ENCODE measurements at places on chromosomes 1 and 21.

- DNase-seq, result no peak
These were observed 100.1 kb upstream of the AKT3 start for GRCh38 chr1:243950166-243950565.

DNA sequence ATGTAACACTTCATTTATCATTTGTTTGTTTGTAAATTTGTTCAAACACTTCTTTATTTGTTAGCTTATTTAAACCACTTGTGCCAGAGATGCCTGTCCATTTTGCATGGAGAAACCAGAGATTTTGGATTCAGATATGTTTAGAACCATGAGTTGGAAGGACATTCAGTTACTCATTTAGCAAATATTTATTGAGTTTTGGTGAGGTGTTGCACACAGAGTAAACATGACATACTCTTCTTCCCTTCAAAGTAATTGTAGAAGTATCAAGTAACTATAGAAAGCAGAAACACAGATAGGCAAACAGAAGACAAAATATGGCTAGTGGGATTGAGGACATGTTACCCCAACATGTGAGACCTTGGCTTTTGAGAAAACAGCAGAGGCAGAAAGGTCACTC, 136.8 kb upstream of the USP25 start:
- DNase-seq, result no peak

DNA sequence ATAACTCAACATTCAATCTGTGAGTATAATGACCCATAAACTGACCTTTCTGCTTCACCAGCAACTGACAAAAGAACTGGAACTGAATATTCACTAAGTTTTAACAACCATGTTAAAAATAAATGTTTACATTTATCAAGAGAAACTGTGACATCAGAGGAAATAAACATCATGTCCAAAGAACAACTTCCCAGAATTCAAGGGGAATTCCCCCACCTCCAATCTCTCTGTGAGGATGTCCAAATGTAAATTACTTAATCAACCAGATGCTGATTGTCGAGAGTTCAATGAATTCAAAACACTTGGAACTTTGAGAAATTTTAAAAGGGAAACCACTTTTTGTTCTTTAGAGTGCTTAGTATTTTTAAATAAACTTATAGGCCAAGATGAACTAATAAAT, 365.6 kb upstream of the ADGRL2 start:
- DNase-seq, result no peak

GRCh38 chr1:186139115-186139514, 235.9 kb downstream of the TPR start:
- DNase-seq, result no peak

GRCh38 chr21:14630556-14631069, 84.5 kb upstream of the SAMSN1 start:
- no peak for DNase-seq

DNA sequence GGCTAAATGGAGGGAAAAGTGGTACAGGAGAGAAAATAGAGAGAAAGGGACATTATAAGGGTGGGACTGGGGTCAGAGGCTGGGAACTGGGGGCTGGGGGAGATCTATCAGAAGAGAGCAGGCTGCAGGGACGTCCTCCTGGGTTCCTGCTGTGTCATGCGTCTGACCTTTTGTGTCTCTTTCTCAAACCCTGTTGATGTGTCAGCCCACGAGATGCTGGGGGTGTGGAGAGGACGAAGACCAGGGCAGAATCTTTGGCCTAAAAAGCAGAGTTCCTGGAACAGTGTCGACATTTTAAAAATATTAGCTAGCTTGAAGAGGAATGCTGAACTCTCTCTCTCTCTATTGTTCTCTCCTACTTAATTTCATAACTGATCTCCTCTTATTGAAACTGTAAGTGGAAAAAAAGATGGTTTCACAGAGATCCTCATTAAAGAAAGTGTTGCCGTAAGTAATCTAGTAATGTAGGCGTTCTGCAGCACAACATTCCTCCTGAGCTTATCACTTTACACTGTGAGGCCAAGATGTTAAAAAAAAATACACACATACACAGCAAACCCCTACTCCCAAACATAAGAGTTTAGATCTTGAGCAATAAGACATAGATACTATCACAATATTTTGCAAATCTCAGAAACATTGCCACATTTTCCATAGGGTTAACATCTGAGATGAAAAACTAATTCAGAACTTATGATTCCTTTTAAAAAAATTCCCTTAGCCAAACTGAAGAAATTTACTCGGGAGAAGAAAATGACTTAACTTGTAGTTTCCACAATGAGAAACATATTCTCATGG, 52.6 kb downstream of the RUNX1 start:
- no peak for DNase-seq

- no peak for DNase-seq
These were observed 4.7 kb downstream of the POGK start for GRCh38 chr1:166843769-166844596.

DNA sequence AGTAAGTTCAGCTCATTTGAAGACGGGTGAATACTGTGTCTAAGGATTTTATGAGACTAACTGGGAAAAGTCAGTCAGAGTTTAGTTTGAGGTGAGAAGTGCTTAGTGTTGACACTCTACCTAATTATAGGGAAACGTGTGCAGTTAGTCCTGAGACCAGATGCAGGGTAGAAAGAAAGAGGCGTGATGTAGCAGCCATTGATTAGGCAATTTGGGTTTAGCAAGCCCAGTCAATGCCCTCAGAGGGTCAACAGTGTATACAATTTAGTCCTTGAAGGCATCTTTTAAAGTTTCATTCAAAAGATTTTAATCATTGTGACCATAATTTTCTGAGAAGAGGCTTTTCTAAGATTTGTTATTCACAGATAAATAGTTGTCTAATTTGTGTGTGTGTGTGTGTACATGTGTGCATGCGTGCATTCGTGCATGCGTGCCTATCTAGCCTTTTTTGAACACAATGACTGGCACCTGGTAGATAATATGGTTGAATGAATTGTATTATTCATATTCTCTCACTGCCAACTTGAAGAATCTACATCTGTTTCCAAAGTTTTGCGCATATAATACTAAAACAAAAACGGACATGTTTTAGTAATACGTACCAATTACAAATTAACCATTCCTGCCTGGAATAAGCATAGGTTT, 332.9 kb downstream of the SRGAP2C start:
- DNase-seq, result no peak

DNA sequence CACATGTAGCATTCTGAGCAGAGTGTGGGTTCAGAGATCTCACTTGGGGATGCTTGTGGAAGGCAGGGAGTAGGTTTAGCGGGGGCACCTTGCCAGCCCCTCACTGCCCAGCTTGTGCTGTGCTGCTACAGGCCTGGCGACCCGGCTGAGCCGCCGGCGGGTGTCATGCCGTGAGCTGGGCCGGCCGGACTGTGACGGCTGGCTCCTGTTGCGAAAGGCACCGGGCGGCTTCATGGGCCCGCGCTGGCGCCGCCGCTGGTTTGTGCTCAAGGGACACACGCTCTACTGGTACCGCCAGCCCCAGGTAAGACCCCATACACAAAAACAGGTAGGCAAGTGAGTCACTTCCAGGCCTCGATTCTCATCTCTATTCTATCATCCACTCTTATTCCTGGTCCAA, 5.5 kb upstream of the CATSPER4 start:
- no peak for DNase-seq

DNA sequence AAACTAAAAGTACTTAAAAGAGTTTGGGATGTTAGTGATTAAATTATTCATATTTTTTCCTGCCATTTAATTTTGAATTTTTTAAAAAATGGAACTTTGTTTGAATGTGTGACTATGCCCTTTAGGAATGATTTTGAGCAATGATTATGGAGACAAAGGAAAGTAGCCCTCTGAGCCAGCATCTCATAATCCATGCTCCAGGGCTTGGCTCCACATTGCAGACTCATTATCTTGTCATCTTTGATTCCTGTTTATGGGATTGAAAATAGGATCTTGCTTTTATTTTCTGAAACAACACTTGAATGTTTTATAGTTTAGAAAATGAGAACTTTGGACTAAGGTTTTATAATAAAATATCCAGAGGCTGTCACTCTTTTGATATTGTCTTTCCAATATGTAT, 14.5 kb downstream of the AXDND1 start:
- no peak for DNase-seq

DNA sequence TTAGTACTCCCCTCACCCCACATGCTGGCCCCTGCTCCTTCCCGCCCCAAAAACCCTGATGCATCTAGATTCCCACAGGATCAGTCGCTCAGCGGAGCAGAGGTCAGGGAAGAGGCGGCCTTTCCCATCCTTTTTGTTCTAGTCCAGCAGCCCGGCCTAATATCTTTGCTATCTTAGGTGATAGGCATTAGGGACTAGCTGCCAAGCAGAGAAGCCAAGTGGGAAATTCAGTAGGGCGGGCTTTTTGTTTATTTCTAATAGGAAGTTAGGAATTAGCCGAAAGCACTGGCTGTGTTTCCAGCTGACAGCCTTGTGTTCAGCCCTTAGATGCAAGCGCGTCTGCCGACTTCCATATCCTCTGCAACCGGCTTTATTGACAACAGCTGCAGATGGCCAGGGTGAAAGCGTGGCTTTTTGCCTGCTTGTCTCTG, 59.0 kb upstream of the BCAR3 start:
- no peak for DNase-seq

- DNase-seq, result no peak
These were observed 704 bp downstream of the ALG6 start for GRCh38 chr1:63368131-63368530.

- DNase-seq, result no peak
These were observed 128.3 kb downstream of the NRDC start for GRCh38 chr1:51750218-51750617.

- no peak for DNase-seq
These were observed 5.1 kb upstream of the PARK7 start for GRCh38 chr1:7956218-7957032.

GRCh38 chr1:162180813-162181212, 111.3 kb downstream of the NOS1AP start:
- no peak for DNase-seq

DNA sequence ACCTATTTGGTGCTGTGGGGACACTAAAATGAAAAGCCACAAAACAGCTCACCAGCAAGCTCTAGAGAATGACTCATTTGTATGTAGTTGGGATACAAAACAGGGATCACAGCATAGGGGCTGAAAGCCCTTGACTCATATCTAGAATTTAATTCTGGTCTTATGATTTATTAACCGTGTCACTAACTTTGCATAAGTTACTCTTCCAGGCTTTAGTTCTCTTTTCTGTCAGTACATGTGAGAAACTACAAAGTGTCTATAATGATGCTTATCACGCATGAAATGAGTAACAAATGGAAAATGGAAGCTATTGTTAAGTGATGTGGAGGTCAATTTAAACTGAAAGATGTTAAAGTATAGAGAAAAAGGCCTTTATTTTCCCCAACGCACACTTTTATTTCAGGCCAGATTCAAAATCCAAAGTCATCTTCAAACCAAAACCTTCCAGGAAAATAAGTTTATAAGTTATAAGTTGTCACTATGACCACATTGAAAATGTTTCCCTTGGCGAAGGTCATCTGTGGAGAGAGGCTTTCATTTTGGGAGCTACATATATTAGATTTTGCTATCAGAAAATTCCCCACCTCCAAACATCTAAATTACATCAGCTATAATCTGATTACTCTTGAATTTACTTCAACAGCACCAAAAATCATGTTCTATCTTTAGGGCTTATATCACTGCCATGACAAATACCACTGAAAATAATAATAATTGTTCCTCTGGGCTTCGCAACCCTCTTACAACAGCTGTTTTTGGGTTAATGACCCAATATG, 430.5 kb downstream of the MRPL39 start:
- no peak for DNase-seq

DNA sequence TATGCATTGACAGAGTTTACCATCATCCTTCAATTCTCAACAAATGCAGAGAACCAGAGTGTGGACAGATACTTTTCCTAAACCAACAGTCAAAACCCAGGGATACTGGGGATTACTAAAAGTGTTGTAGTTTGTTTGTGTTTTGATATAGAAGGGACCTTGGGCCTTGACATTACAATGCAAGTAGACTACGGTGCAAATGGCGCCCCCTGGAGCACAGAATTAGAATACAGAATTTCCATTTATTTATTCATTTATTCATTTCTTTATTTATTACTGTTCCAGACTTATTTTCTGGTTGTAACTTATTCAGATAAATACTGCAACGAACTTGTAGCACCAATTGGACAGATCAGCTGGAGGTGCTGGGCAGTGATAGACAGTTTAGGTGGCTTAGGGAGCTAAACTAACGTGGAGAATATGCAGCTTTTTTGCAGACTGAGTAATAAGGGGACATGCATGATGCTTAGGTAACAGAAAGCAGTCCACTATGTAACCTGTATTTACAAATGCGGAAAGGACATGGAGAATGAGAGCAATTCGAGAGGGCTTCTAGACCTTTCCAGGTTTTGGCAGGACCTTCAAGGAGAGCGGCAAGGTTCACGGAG, 42.6 kb downstream of the KIRREL1 start:
- DNase-seq, result no peak

DNA sequence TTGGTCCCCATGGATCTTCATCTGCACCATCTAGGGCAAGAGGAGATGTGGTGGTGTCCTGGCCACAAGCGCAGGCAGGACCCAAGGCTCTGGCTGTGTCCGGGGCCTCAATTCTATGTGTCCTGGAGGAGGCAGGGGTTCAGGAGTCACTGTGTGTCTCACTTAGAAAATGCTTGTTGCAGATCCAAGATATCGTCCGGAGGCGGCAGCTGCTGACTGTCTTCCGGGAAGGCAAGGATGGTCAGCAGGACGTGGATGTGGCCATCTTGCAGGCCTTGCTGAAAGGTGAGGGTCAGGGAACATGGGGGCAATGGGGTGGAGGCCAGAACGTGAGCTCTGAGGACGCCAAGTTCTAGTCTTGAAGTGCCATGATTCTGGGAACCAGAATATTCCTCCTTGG, 29.1 kb downstream of the TRPM2 start:
- no peak for DNase-seq

DNA sequence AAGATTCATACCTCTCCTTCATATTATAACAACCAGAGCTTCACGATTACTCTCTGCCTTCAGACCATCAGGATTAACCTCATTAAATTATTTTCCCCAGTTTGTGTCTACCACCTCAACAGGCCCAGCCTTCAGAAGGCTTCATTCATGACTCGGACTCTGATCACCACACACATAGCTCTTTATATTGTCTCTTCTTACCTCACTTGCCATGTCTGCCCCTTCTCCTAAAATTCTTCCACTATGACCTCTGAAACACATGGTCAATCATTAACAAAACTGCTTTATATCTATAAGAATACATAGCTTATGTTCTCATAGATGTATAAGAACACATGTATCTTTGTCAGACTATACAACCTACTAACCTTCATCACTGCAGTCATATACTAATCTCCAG, 79.8 kb downstream of the USP1 start:
- no peak for DNase-seq

- no peak for DNase-seq
These were observed 68.4 kb upstream of the MRPS6 start for GRCh38 chr21:34004974-34005373.

GRCh38 chr1:65264197-65264929, 45.0 kb upstream of the DNAJC6 start:
- DNase-seq, result no peak
